Stimulated activated CD8-positive, alpha-beta memory T cell treated with anti-CD3 and anti-CD28 coated beads, Interleukin-7, amount 100 ng/mL, for 1 hour (primary cell): ENCODE measurements at places on chromosomes 7 and 10.

DNA sequence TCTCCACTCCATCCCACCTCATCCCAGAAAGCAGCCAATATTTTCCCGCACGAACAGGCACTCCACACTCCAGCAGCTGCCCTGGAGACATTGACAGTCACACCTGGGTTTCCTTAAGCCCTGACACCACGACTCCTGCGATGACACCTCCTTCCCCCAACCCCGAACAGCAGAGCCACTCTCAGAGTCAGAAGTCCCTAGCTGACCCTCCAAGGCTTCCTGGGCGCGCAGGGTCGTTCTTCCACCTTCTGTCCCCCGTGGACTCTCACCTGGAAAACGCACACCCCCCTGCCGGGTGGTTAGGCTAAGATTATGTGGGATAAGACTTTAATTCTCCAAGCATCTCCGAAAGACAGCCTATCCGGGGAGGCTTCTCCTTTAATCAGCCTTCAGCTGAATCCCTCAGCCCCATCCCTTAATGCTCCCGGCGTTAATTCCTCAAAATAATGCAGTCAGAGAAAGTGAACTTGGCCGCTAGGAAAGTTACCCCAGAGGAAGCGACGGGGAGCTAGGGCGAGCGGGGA lies 1.1 kb downstream of the DENND11 start:
- DNase-seq, result no peak

- DNase-seq, result no peak
Measured at GRCh38 chr7:151769188-151769821, 107.6 kb downstream of the PRKAG2 start.

DNA sequence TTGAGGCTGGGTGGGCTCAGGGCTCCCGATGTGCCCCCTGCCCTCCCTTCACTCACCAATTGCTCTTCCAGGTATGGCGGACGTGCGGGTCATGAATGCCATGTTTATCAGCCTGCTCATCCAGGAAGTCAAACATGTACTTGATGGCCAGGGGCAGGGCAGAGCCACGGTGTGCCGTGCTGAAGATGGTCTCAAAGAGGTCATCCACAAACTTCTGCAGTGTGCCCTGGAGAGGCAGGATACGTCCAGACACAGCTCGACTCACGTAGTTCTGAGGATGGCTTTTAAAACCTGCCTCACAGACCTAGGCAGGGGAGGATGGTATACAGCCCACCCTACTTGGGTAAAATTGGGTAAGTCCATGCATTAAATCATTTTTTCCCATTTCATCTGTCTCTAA lies 431.2 kb downstream of the PLXNA4 start:
- DNase-seq, result no peak

- DNase-seq, result no peak
Measured at GRCh38 chr10:92970301-92971070, 90.1 kb upstream of the CYP26C1 start.

DNA sequence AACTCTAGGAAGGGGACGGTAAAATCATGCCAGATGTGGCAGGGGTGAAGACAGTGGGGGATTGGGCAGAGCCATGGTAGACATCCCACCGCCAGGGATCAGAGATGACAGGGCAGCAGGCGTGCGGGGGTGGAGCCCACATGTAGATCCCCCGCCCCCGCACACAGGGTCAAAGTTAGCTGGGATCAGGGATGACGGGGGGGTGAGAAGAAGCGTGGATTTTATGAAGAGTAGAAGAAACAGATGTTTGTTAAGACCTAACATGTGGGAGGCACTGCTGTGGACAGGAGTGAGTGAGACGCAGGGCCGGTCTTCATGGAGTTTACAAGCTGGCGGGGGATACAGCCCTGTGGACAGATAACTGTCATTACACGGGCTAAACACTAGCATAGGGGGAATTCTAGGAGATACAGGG lies 154.0 kb upstream of the KLF14 start:
- DNase-seq, result no peak

- DNase-seq, result no peak
Measured at GRCh38 chr7:47266131-47266706, 315.7 kb downstream of the TNS3 start.

- DNase-seq, result no peak
Measured at GRCh38 chr7:20241911-20242261, 24.7 kb upstream of the MACC1 start.

- DNase-seq, result no peak
Measured at GRCh38 chr7:31116615-31117014, 64.5 kb downstream of the ADCYAP1R1 start.

DNA sequence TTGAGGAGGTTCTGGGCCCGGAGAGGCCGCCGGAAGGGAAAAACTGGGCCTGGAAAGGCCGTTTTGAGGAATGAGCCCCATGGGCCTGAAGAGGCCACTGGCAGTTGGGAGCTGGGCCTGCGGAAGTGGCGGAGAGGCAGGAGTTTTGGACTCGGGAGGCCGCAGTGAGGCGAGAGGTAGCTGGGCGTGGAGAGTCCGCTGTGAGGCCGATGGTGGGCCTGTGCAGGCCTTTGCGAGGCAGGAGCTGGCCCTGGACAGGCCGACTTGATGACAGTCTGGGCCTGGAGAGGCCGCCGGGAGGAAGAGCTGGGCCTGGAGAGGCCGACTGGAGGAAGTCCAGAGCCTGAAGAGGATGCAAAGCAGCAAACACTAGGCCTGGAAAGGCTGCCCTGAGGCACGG lies 259.0 kb upstream of the NUPR2 start:
- no peak for DNase-seq

- DNase-seq, result no peak
Measured at GRCh38 chr7:56188376-56188775, 72.2 kb upstream of the NUPR2 start.

- no peak for DNase-seq
Measured at GRCh38 chr10:78865538-78865875, 203.3 kb upstream of the ZMIZ1 start.

GRCh38 chr10:132544744-132545658 lies 7.4 kb downstream of the INPP5A start:
- no peak for DNase-seq

DNA sequence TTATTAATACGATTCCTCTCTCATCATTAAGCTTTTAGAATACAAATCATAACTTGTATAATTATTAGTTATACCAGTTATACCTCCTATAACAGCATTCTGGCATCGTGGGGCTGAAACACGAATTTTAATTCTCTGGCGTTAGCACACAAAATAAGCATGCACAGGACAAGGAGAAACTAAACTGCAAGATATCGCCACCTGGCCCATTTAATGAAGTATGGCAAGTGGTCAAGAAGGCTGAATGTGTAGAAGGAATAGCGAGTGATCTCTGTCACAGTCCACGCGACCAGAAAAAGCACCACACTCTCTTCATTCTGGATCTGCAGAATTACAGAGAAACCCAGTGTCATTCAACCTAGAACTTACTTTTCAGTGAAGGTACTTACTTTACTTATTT lies 18.1 kb downstream of the HACD1 start:
- DNase-seq, result no peak

DNA sequence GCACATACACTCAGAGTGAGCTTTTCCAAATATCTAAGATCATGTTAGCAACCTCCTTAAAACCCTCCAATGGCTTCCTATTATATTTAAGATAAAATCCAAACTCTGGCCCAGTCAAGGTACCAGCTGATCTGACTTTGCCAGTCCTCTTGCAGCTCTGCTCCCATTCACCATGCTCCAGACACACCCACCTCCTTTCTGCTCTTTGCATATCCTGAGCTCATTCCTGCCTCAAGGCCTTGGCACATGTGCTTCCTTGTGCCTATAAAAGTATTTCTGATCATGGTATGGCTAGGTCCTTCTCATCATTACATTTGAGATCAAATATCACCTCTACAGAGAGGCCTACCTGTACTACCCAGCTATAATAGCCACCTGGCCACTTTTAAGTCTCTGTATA lies 27.5 kb downstream of the XPNPEP1 start:
- DNase-seq, result no peak

DNA sequence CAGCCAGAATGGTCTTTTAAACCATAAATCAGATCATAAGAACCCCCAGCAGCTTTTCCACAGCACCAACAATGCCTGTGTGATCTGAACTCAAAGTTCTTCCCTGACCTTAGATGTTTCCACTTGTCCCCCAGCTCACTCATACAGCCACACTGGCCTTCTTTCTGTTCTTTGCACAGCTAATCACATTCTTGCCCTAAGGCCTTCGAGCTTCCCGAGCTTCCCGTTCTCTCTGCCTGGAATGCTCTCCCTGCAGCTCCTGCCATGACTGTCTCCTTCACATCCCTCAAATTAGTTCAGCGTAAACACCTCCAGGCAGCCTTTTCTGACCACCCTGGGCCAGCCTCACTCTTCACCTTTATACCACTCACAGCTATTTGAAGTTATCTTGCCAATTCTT lies 166.8 kb upstream of the NFE2L3 start:
- no peak for DNase-seq

- no peak for DNase-seq
Measured at GRCh38 chr7:27245124-27245797, 2.7 kb downstream of the EVX1 start.

DNA sequence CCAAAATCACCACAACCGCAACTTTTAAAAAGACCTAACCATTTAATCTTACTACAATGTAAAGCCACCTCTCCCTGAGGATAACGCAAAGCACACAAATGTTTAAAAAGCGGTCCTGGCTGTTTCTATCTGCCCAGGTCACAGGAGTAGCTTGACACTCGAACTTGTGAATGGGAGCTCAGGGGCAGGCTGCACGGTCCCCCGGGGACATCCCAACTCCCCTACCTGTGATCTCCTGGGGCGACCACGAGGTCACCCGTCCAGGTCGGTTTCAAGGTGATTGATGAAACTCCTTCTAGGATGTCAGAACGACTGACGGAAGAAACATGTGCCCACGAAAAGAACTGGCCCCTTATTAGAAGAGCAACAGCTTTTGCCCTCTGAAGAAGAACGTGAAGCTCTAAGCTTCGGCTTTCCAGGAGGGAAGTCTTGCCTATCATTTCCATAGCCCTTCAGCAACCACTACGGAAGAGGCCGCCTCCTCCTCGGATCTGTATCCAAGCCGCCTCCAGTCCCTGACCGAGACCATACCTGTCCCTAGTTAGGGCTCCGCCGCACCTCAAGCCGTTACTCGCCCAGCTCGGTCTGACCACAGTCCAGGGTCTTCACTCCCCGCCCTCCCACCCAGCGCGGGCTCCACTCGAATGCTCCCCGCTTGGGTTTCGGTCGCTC lies 459 bp downstream of the CYCS start:
- DNase-seq, result no peak

GRCh38 chr7:85593355-85593754 lies 406.5 kb upstream of the SEMA3D start:
- DNase-seq, result no peak

GRCh38 chr7:155796381-155797261 lies 15.6 kb downstream of the SHH start:
- DNase-seq, result peak; percentile 23

GRCh38 chr7:71601851-71602250 lies 469.9 kb downstream of the GALNT17 start:
- DNase-seq, result no peak

GRCh38 chr10:11116361-11116760 lies 98.7 kb downstream of the CELF2 start:
- DNase-seq, result no peak

- no peak for DNase-seq
Measured at GRCh38 chr7:127903892-127904669, 127.2 kb downstream of the LRRC4 start.

GRCh38 chr10:51075873-51076229 lies 1.6 kb downstream of the PRKG1 start:
- no peak for DNase-seq

- no peak for DNase-seq
Measured at GRCh38 chr10:130713135-130713534, 576.9 kb downstream of the GLRX3 start.

GRCh38 chr7:52711951-52712350 lies 323.5 kb upstream of the POM121L12 start:
- no peak for DNase-seq
